NCI-H1105 (cell line): ENCODE measurements at places on chromosomes 11 and 22.

DNA sequence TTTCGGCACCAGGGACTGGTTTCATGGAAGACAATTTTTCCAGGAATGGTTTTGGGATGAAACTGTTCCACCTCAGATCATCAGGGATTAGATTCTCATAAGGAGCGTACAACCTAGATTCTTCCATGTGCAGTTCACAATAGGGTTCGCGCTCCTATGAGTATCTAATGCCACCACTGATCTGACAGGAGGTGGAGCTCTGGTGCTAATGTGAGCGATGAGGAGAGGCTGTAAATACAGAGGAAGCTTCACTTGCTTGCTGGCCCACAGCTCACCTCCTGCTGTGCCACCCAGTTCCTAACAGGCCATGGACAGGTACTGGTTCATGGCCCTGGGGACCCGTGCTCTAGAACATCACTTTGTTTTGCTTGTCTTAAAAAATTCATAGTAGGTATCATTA, 41.8 kb upstream of the AMPD3 start:
- peak; percentile 1 for DNase-seq

- DNase-seq, result no peak
These were observed 349.2 kb downstream of the CASP12 start for GRCh38 chr11:104549019-104549418.

- DNase-seq, result no peak
These were observed 130.8 kb downstream of the FCHSD2 start for GRCh38 chr11:73011126-73011817.

DNA sequence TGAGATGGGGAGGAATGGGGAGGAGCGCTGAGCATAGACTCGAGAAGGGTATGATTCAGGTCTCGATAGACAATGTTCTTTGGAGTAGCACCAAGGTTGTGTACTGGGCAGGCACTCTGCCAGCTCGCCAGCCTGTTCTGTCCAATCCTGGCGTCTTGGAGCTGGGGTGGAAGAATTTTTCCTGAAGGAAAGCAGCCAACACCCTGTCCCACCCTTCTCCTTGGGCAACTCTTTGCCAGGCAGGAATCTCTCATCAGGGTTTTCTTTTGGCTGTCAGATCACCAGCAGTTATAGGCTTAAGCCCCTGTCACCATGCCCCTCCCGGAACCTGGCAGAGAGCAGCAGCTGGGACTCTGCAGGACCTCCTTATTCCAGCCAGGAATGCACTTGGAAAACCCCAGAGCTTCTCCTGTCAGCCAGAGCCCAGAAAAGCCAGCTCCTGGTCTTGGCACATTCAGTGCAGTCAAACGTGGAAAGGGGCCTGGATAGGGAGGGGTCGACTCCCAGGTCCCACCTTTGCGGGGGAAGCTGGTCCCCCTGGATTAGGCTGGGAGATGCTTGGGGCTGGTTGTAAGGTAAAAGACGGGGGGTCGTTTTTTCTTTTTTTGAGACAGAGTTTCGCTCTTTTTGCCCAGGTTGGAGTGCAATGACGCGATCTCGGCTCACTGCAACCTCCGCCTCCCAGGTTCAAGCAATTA, 14.4 kb upstream of the SPTBN2 start:
- no peak for DNase-seq

GRCh38 chr11:94786264-94787126, 18.3 kb downstream of the AMOTL1 start:
- no peak for DNase-seq

DNA sequence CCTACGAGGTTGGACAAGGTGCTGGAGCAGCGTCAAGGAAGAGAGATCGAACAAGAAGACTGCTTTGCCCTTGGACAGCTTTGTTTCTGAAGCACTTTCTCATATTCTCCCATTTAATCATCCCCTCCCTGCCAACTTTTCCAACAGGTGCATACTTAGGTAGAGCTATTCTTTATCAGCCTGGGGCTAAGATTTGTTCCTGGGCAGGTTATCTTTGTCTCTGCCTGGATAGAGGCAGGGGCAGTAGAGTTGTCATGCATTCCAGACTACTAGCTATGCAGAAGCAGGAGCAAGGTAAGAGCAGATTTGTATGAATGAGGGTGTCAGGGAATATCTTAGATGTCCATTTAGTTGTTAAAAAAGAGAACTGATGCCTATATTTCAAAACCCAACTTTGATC, 82.3 kb downstream of the PTPRJ start:
- no peak for DNase-seq

DNA sequence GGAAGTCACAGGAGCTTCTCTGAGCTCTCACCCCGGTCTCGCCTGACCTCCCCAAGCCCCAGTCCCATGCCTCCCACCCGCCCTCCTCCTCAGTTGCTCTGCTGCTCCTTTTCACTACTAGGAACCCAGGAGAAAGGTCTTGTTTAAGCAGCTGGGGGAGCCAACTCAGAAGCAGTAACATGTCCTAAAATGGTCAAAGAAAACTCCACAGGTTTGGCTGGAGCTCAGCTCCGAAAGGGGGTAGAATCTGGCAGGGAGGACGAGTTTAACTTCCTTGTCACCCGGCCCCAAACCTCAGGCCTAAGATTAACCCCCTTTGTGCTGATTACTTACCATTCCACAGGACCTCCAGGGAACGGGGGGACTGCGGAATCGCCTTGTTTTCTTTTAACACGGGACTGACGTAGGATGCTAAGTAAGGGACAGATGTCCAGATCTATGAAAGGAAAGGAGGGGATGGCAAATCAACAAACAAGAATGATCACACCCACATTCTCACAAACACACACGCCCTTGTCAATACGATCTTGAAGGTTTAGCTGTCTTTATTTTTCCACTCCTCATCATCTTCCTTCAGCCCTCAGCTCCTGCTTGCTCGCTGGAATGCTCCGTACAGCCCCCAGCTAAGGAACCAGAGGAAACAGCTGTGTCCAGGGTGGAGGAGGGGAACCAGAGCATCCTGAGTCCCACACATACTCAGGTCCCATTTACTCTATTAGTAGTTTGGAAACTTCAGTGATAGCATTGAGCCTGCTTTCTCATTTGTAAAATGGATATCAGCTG, 13.5 kb downstream of the PCSK7 start:
- no peak for DNase-seq

DNA sequence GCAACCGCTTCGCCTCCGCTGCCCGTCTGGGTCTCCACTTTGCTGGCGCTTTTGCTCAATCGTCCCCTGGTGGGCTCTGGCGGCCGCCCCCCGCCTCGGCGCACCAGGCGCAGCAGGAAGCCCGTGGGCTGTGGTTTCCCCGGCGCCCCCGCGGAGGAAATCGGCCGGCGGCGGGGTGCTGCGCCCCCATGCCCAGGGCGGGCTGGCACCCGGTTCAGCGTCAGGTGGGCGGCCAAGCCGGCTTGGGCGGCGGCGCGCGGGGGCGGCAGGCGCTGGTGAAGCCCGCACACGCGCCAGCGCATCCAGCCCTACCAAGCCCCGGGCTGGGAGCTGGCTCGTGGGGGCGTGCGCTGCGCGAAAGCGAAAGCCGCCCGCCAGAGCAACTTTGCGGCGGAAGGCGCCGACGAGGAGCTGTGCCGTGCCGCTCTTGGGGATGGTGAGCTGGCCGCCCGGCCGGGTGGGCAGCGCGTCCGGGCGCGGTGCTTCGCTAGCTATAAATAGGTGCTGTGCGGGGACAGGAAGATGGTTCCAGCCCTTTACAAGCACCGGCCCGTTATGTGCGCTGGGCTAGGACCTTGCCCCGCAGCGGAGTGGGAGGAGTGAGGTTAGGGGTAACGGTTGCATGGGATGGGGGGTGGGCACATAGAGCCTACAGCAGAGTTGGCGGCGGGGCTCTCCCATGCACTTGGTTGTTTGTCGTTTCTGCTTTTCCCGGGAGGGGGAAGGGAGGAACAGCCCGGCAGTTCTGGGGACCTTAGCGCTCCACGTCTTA, 25.0 kb upstream of the SUSD2 start:
- no peak for DNase-seq

GRCh38 chr11:116851626-116852025, 14.2 kb upstream of the APOA1 start:
- DNase-seq, result no peak

GRCh38 chr11:36257351-36257750, 31.9 kb downstream of the COMMD9 start:
- no peak for DNase-seq

- DNase-seq, result no peak
These were observed 24.6 kb downstream of the LMO1 start for GRCh38 chr11:8239040-8239439.

DNA sequence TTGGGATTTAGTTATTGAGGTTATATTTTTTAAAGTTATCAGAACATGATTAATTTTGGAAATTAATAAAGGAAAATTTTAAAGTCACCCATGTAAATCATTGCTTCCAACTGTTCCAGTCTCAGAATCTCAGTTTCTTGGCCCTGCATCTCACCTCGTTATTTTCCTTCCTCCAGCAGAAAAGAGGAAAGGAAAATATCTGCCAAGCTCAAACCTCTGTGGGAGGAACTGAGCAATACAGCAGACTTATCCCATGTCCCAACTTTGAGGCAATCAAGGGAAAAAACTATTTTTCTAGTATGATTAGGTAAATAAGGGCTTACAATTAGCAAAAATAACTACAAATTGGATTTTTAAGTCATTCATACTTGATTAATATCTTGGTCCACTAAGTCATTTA, 30.1 kb downstream of the ELMOD1 start:
- no peak for DNase-seq

- peak; percentile 62 for DNase-seq
These were observed 18.2 kb downstream of the TEAD1 start for GRCh38 chr11:12692229-12693075.

GRCh38 chr11:3660960-3661359, 10.2 kb downstream of the CHRNA10 start:
- no peak for DNase-seq

DNA sequence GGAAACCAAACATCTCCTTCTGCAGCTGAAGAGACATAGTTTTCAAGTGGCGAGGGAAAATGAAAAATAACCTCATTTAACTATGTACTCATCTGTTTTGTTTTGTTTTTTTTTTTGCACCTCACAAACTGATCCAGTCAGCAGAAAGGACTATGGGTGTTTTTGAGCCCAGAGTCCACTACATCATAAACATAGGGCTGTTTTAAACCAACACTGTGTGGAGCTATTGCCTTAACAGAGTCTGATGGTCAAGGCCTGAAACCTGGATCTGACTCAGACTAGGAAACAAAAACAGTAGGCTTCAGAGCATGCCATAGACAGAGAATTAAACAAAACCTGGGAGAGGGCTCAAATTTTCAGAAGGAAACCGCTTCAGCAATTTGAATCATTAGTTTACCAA, 99.3 kb upstream of the FSHB start:
- no peak for DNase-seq

DNA sequence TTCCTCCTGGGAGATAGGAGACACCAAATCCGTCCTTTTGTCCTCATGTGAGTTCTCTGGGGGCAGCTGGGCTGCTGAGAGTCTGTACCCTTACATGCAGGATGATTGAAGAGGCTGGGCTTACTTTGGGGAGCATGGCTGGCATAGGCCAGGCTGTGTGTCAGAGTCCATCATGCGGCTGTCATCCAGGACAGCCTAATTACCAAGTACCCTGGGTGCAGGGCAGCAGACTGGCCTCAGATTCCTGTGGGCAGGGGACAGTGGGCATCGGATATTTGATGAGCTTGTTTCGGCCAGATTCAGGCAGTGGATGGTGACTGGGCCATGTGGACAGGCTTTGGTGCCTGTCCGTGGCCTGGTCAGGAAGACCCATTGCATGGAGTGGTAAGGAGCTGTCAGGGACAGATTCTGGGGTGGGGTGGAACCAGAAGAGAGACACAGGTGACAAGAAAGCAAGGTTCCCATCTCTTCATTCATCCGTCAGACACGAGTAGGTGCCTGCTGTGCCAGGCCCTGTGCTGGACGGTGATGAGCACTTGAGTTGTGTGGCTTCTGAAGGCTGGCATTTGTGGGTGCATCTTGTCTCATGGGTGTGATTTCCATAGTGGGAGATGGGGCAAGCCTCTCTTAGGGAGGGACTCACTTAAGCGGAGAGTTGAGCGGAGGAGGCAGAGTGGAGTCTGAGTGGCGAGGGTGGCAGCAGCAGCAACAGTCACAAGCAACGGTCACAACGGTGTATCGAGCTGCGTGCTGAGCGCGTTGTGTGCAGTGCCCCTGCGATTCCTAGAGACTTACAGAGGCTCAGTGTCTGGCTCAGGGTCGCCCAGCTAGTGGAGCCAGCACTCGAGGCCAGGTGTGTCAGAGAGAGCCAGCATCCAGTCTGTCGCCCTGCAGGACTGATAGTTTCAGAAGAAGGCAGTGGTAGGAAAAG, 48.7 kb downstream of the TBC1D22A start:
- no peak for DNase-seq

DNA sequence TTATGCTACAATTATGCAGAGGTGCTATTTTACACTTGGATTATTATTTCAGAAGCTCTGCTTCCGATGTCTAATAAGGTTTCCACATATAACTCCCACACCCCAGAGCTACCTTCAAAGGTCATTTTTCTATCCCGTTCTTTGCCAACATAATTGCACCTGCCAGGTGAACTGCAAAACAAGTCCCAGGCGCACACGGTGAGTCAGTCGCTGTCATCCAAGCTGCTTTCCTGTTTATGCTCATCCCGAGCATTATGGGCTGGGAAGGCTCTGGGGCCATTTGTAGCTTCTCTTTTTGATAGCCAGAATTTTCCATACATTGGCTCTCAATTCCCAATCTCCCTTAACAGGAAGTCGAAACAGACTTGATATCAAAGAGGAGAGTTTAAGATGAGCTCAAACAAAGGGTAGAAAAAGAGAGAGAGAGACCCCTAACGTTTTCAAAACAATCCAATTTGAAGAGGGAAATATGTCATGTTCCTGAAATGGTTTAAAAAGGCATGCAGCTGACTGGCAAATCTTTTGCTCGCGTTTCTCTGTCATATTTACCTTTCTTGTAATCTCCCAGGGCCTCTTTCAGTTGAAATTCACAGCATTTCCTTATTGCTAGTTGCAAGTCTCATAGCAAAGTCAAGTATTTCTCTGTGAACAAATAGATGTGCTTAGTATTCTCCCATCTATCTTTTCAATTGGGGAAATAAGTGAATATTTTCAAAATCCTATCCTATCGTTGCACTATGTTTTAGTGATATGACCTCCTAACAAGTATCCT, 815.9 kb downstream of the KCNA4 start:
- DNase-seq, result no peak

- no peak for DNase-seq
These were observed 36.0 kb downstream of the FAM83F start for GRCh38 chr22:40030758-40031095.

DNA sequence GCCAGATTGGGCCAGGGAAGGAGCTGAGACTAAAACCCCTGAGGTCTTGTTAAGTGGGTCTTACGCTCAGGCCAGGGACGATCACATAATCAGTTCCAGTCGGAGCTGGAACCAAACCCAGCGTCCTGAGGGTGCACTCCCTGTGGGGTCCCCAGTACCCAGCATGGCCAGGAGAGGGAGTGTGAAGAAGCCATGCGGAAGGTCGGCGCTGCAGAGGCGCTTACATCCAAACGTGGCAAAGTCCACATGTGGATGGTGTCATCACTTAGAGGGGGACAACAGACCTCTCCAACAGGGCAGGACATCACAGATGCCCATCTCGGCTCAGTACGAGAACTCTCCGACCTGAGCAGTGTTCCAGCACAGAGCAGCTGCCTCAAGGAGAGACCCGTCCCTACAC, 8.3 kb downstream of the ATP5MGL start:
- no peak for DNase-seq

- DNase-seq, result no peak
These were observed 23.5 kb downstream of the RNF214 start for GRCh38 chr11:117255966-117256365.
